ENCODE measurements at places on chromosomes 11 and 22. TPM values are rescaled to one million over a fixed set of nuclear protein-coding genes. Genes with fewer than 3 reads are reported as not detected.

Gene ILK
- total RNA-seq = 370 TPM

Gene ASCC2
- total RNA-seq = 39.2 TPM

Gene AGBL2
- 4.4 TPM for total RNA-seq

Gene KRTAP5-9
- total RNA-seq = not detected

Gene PDGFD
- total RNA-seq = 1.7 TPM

Data from placental pericyte (primary cell).